Diencephalon (tissue), 1 donor: ENCODE measurements at places on chromosomes 4 and X. TPM values are rescaled to one million over a fixed set of nuclear protein-coding genes. Genes with fewer than 3 reads are reported as not detected.

The ASMT gene
- not detected for total RNA-seq

The TRO gene
- 126 TPM for total RNA-seq

The MAGEA9B gene
- not detected for total RNA-seq

The ADH1A gene
- not detected for total RNA-seq

The TMEM184C gene
- 47.1 TPM for total RNA-seq

The IL2 gene
- total RNA-seq: not detected

The ZFP92 gene
- 1.2 TPM for total RNA-seq

The MAGEC1 gene
- not detected for total RNA-seq

The SRP72 gene
- total RNA-seq: 54.4 TPM

The PPEF1 gene
- 2.3 TPM for total RNA-seq

The FAAH2 gene
- total RNA-seq: 6.2 TPM

The BMP3 gene
- total RNA-seq: 7.6 TPM
